ENCODE measurements at places on chromosomes 2 and 18.

- no peak for DNase-seq
Observed at GRCh38 chr2:205629091-205629776, 53.1 kb upstream of the NRP2 start.

DNA sequence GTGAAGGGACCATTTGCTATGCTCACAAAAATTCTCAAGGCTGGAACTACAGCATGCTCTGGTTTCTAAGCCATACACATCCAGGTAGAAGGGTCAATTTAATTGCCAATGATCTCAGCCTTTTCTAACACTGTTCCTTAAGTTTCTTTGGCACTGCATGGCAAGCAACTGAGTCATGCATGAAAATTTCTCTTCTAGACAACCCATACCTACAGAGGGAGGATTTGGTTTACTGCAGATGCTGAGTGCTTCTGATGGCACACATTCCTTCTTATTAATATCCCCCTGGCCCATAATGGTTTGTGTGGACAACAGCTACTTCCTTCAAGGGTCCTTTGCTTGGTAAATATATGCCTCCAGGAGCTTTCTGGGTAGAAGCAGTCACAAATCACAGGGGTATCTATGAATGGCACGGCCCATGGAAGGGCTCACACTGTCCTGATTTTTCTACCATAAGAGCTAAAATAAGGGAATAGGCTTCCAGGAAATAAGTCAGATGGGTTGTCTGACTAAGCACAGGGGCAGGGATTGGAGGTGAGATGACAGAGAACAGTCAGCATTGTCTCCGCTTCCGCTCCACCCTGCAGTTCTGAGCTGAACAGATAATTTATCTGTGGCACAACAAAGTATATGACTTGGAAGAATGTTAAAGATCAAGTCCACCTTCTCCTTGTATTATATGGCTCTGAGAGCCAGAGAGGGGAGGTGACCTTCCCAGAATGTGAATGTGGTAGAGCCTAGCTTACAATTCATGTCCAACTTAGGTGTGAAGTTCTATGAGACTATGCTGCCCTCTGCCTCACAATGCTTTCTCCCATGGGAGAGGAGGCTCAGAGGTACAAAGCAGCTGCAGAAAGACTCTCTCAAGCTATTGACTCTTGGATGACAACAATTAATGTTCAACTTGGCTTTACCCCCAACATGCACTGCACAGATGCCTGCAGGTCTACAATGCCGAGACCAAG, 199.2 kb upstream of the TNP1 start:
- DNase-seq: no peak

GRCh38 chr18:9437021-9437437, 38.3 kb upstream of the RALBP1 start:
- DNase-seq: no peak

GRCh38 chr2:105834931-105835330, 90.2 kb downstream of the NCK2 start:
- DNase-seq: no peak

DNA sequence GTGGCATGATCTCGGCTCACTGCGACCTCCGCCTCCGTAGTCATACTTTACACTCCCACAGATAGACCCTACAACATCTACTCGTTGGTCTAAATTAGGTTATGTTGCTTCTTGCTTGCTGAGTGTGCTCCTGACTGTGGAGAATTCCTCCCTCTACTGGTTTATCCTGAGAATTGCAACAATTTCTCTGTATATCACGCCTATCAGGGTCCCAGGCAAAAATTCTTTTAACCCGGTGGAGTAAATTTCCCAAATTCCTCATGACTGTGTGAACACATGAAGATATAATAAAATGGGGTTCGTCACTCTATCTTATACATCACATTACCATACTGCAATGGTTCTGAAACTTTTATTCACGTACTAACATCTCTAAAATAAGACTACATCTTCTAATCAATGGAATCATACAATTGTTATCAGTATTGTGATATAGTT, 156.7 kb downstream of the EVA1A start:
- DNase-seq: no peak

- no peak for DNase-seq
Observed at GRCh38 chr2:82098617-82099016, 1794.1 kb upstream of the LRRTM1 start.

DNA sequence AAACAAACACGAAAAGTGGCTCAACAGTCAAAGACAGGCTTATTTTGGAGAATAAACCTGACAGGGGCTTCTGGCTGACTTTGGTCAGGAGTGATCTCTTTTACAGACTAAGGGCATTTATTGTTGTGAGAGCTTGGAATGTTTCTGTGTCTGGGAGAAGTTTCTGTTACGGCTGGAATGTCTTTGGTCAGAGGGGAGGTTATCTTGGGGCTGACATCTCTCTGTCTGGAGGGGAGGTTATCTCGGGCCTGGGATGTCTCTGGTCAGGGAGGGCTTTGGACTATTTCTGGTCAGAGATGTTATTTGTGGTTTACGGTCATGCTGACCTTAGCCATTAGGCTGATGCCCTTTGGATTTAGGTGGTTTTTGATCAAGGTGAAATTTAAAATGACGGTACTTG, 345.5 kb upstream of the FSIP2 start:
- DNase-seq: no peak

- no peak for DNase-seq
Observed at GRCh38 chr2:241190291-241190981, 2.0 kb downstream of the ANO7 start.

GRCh38 chr2:150076281-150076680, 411.2 kb downstream of the RND3 start:
- DNase-seq: no peak
